Left lung (tissue), 14 donors: ENCODE measurements at places on chromosomes 16 and 17.
A peak's percentile ranks its signal among the peaks of the same experiment; 100 is the strongest.

- no peak for DNase-seq
Measured at GRCh38 chr16:28876973-28877654, 1.2 kb upstream of the ATP2A1 start.

GRCh38 chr16:15811481-15812400 is 45.1 kb downstream of the MYH11 start:
- DNase-seq, result no peak

DNA sequence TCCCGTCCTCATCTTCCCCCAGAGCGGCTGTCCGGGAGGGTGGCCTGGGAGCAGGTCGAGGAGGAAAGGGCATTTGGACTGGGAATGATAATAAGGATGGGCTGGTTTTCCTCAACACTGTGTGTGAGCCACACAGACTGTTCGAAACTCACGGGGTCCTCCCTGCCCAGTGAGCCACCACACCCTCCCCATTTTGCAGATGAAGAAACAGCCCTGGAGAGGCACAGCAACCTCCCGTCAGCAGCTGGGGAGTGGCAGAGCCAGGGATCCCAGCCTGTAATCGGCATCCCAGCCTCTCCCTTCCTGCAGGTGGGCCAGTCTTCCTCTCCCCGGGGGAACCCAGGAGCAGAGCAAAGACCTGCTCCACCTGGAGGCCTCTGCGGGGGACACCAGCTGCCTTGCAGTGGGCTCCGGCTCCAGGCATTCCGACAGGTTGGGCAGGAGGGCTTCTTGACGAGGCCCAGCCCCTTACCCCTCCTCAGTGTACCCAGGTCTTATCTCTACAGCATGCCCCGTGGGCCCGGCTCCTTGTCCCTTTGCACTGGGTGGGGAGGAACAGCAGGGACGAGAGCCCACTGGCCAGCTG is 23.8 kb downstream of the ENGASE start:
- no peak for DNase-seq

DNA sequence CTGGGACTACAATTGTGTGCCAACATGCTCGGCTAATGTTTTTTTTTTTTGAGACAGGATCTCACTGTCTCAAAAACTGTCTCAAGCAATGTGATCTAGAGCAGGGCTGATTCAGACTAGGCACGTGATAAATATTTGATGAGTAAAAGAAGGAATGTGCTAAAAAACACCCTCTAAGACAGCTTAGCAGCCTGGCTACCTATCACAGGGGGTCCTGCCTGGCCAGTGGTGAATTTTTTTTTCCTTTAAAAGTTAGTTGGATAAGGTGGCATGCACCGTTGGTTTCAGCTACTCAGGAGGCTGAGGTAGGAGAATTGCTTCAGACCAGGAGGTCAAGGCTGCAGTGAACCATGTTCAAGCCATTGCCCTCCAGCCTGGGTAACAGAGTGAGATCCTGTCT is 14.8 kb upstream of the GPATCH8 start:
- DNase-seq, result no peak

DNA sequence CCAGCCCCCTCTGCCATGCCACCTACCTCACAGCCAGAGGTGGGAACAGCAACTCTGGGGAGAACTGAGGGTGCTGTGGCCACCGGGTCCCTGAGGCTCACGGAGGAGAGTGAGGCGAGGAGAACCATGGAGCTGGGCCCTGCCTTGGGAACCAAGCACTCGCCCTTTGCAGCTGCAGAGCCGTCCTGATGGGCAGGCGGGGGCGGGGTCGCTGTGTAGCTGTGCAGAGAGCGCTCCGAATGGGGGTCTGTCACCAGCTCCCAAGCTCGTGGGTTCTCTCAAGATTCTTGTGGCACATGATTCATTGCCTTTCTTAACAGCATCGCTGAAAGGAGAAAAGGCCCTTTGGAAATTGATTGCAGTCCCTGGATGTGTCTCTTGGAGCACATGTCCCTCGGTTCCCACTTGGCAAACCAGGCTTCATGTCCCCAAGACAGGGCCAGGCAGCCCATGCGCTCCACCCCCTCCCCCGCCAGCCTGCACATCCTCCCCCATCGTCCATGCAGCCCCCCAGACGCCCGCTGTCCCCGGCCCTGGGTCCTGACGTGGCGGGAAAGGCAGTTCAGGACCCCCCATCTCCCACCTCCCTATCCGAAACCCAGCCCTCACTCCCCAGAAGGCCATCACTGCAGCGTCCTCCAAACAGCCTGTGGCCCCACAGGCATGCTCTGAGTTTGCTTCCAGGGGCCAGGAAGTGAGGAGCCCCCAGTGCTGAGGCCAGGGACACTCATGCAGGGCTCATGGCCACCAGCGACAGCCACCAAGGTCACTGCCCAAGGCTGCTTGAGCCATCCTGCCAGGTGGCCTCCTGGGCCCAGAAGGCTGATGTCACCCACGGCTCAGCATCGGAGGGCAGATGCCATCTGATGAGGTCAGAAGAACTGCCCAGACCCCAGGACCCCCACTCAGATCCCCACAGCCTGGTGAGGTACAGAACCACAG is 20.6 kb upstream of the CHMP6 start:
- no peak for DNase-seq

DNA sequence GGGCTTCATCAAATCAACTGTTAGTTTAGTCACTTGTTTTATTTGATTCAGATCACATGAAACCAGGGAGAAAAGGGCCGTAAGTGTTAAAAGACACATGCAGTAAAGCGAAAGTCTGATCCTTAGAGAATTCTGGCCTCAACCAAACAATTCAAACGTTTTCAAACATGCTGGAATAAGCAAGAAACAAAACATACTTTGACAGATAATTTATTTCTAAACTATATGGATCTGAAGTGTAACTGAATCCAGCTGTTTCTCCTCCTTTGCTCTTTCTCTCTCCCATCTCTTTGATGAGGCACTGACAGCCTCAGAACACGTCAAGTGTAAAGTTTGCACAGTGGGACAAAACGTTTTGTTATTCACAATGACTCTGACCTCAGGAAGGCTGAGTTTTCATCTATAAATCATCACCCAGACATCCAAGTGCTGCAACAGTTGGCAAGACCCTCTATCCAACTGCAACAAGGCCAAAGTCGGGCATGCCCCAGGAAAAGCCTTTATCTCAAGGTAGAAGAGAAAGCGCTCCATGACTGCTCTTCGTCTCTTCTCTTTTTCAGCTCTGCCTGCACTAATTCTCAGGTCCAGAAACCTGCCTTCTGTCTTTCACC is 267.1 kb upstream of the MYOCD start:
- DNase-seq, result no peak

DNA sequence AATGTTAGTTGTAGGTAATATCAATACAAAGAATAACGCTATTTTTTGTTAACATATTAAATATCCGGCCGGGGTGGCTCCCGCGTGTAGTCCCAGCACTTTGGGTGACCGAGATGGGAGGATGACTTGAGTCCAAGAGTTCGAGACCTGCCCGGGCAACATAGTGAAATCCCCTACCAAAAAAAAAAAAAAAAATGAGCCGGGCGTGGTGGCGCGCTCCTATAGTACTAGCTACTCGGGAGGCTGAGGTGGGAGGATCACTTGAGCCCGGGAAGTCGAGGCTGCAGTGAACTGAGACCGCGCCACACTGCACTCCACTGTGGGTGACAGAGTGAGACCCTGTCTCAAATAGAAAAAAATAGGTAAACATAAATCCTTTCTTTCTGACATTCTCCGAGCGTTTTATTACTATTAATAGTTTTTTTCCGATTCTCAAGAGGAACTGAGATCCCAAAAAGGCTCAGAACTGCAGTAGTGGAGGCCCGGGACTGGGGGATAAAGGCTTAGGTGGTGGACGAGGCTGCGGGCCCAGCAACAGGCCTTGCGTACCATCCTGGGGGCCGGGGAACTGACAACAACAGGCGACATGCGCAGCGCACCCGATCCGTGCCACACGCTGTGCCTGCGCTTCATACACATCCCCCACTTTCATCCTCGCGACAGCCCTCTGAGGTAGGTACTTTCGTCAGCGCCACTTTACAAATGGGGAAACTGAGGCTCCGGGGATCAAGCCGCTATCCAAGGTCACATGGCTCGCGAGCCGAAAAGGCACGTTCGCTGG is 919 bp downstream of the N4BP1 start:
- DNase-seq, result no peak

DNA sequence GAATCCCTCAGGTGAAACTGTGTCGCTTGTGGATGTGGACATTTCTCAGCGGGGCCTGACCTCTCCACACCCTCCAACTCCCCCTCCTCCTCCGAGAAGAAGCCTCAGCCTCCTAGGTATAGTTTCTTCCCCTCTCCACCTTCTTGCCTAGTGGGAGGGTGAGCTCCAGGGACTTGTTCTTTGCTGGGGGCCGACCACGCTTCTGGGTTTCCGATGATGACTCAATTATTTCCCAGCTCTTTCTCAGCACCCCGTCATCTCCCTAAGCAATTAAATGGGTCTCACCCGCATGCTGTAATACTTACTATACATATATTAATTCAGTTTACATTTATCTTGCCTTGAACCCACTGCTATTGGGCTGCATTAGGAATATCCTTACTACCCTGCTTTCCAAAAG is 13.1 kb downstream of the SOCS7 start:
- no peak for DNase-seq

DNA sequence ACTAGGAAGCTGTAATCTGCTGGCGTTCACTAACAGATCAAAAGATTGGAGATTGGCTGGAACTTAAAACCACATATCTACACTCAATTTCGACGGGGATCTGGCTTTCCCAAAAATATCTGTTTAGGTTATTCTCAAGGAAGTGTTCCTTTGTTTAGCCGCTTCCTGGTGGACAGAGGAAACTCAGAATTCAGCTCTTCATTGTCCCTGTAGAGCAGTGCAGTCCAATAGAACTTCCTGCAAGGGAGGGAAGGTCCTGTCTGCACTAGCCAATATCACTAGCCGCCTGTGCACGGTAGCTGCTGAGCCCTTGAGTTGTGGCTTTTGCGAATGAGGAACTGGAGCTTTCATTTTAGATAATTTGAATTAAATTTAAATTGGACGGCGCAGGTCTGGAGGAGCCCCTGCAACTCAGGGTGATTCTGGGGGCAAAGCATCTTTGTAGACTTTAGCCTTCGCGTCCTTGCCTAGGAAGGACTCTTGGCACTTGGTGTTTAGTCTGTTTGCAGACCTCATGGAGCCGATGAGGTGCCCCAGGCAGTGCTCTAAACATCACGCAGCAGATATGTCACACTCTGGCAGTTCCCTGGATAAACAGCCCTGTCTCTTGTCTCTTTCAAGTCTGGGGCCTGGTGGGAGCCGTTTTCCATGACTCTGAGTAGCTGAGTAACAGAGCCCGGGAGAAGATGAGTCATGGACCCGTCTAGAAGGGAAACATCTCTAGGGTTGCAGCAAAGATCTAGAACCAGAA is 122.2 kb downstream of the CCDC182 start:
- DNase-seq, result peak; percentile 32

DNA sequence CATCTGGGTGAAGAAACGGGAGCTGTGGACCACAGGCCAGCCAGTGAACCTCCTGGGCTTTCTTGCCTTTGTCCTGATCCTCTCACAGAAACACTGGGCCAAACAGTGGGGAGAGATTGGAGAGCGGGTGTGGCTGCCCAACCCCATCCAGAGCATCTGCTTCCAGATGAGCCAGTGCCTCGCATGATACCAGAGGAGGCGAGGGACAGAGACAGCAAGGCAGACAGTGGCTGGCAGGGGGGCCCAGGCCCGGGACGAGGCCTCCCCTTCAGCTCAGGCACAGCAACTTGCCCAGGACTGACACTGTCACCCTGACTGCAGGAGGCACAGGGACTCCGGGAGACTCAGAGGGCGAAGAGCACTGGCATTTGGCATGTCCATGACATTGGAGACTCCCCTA is 12.0 kb downstream of the ARHGEF15 start:
- no peak for DNase-seq

- DNase-seq, result no peak
Measured at GRCh38 chr16:2157480-2158261, 2.1 kb downstream of the TRAF7 start.

- DNase-seq, result no peak
Measured at GRCh38 chr17:43456661-43457361, 27.0 kb upstream of the DHX8 start.

GRCh38 chr17:35011671-35012216 is 31.4 kb downstream of the LIG3 start:
- no peak for DNase-seq

- DNase-seq, result no peak
Measured at GRCh38 chr16:55499951-55500529, 8.8 kb upstream of the LPCAT2 start.
